Naive thymus-derived CD4-positive, alpha-beta T cell (primary cell): ENCODE measurements at places on chromosomes 1 and 21. TPM values are rescaled to one million over a fixed set of nuclear protein-coding genes. Genes with fewer than 3 reads are reported as not detected.

- H3K4me1 ChIP-seq, result no peaks in the 10 kb centered on the region
- no peak overlapping the region for H3K4me3 ChIP-seq
- no peaks in the 10 kb centered on the region for H3K27me3 ChIP-seq
These were observed 127.0 kb upstream of the VAMP3 start for GRCh38 chr1:7644086-7644485.

GRCh38 chr1:17539118-17539476, 401 bp upstream of the ARHGEF10L start:
- H3K4me1 ChIP-seq, result no peaks in the 10 kb centered on the region
- no peaks in the 10 kb centered on the region for H3K36me3 ChIP-seq
- no peak overlapping the region for H3K4me3 ChIP-seq
- H3K27me3 ChIP-seq, result no peaks in the 10 kb centered on the region

GRCh38 chr1:6509919-6510291, 18.4 kb upstream of the PLEKHG5 start:
- H3K27ac ChIP-seq, result no peak overlapping the region
- H3K36me3 ChIP-seq, result no peaks in the 10 kb centered on the region
- H3K4me1 ChIP-seq, result no peaks in the 10 kb centered on the region

GRCh38 chr1:28297826-28298225, 31.0 kb upstream of the MED18 start:
- no peak for DNase-seq
- no peak overlapping the region for H3K27ac ChIP-seq
- no peaks in the 10 kb centered on the region for H3K27me3 ChIP-seq

DNA sequence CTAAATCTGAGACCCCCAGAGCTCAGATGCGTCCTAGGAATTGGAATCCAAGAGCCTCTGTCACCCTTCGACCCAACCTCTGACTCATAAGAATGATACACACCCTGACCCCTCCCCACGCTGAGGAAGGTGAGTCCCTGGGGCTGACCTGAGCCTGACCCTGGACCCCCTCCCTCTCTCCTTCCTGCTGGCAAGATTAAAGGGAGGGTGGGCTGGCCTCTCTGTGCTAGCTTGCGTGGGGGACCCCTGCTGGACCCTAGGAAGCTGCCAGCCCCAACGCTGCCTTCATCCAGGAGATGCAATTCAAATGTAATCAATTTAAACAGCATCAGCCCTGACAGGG, 627 bp downstream of the PLEKHA6 start:
- no peak overlapping the region for H3K27ac ChIP-seq
- no peaks in the 10 kb centered on the region for H3K36me3 ChIP-seq
- H3K27me3 ChIP-seq, result no peaks in the 10 kb centered on the region

DNA sequence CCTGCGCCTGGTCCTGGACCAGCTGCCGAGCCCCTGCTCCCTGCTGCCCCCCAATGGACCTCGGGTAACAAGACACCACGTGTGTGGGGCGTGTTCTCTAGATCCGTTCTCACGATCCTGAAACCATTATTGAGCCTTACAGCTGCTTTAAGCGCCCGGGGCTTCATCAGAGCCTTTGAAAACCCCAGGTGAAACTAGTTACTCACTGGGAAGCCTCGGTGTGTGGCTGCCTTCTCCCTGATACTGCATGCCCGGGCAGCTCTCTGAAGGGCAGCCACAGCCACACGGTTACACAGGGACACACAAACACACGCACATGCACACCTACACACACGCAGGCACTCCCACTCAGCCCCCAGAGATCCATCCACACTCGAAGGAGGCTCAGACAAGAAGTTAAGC, 5.3 kb downstream of the HES2 start:
- no peak overlapping the region for H3K27ac ChIP-seq
- no peak for DNase-seq
- no peaks in the 10 kb centered on the region for H3K36me3 ChIP-seq
- no peak overlapping the region for H3K4me3 ChIP-seq
- H3K27me3 ChIP-seq, result peaks cover 27% of the 10 kb centered on the region

DNA sequence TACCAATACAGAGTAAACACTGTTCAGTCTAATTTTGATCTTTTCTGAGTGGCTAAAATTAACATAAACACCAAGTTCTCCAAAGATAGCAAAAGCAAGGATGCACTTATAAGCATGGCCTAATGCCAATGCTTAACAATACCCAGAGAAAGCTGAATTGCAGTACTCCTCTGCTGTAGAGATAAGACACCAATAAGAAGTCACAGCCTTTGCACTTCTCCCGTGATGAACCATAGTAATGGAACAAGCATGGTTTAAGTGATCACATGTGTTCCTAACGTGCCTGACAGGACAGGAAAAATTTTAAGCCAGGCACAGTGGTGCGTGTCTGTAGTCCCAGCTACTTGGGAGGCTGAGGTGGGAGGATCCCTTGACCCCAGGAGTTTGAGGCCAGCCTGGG, 5.6 kb downstream of the PRDX1 start:
- H3K4me3 ChIP-seq, result no peak overlapping the region
- no peak overlapping the region for H3K27ac ChIP-seq
- no peak for DNase-seq

GRCh38 chr1:226965581-226966440, 25.7 kb downstream of the COQ8A start:
- no peak overlapping the region for H3K4me3 ChIP-seq
- no peaks in the 10 kb centered on the region for H3K4me1 ChIP-seq
- DNase-seq, result no peak
- no peak overlapping the region for H3K27ac ChIP-seq
- H3K27me3 ChIP-seq, result no peaks in the 10 kb centered on the region

- H3K4me3 ChIP-seq, result no peak overlapping the region
- DNase-seq, result no peak
- no peaks in the 10 kb centered on the region for H3K27me3 ChIP-seq
- no peaks in the 10 kb centered on the region for H3K36me3 ChIP-seq
- H3K4me1 ChIP-seq, result no peaks in the 10 kb centered on the region
These were observed 78.6 kb upstream of the CSF3R start for GRCh38 chr1:36561361-36561724.

- H3K27ac ChIP-seq, result no peak overlapping the region
- H3K4me3 ChIP-seq, result no peak overlapping the region
These were observed 79.8 kb upstream of the CYYR1 start for GRCh38 chr21:26652854-26653253.

DNA sequence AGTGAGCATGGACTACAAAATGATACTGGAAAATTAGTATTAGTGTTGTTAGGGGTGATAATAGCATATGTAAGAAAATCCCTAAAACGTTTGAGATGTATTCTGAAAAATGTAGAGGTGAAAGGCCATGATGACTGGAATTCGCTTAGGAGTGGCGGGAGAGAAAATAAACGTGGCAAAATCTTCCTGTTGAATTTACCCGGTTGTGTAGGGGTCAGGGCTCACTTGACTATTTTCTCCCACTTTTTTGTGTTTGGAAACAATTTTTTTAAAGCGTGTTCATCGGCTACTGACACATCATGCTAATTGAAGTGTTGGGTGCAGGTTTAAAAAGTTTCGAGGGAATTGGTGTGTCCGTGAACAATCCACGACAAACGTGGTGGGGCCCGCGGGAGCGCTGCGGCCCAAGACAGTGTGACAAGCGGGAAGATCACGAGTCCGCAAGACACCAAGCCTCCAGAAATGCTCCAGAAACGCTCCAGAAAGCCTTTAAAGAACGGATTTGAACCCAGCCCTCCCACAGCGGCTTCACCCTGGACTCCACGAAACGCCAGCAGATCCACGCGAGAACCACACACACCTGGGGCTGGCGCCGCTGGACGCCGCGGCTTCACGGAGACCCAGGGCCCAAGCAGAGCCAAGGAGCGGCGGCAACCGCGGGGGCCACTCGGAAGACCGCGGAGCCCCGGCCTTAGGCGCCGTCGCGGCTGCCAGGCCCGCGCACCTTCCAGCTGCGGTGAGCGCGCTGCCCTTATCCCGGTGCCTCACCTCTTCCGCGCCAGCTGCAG, 573 bp downstream of the PSMG1 start:
- H3K36me3 ChIP-seq, result peaks cover 11% of the 10 kb centered on the region
- no peaks in the 10 kb centered on the region for H3K27me3 ChIP-seq
- H3K4me1 ChIP-seq, result peaks cover 9% of the 10 kb centered on the region
- peak overlapping the region; percentile 86 for H3K4me3 ChIP-seq
- H3K27ac ChIP-seq, result peak overlapping the region; percentile 93

- no peaks in the 10 kb centered on the region for H3K36me3 ChIP-seq
- H3K4me3 ChIP-seq, result no peak overlapping the region
- no peak overlapping the region for H3K27ac ChIP-seq
- peaks cover 9% of the 10 kb centered on the region for H3K4me1 ChIP-seq
These were observed 82.3 kb downstream of the DENND1B start for GRCh38 chr1:197692965-197693364.

DNA sequence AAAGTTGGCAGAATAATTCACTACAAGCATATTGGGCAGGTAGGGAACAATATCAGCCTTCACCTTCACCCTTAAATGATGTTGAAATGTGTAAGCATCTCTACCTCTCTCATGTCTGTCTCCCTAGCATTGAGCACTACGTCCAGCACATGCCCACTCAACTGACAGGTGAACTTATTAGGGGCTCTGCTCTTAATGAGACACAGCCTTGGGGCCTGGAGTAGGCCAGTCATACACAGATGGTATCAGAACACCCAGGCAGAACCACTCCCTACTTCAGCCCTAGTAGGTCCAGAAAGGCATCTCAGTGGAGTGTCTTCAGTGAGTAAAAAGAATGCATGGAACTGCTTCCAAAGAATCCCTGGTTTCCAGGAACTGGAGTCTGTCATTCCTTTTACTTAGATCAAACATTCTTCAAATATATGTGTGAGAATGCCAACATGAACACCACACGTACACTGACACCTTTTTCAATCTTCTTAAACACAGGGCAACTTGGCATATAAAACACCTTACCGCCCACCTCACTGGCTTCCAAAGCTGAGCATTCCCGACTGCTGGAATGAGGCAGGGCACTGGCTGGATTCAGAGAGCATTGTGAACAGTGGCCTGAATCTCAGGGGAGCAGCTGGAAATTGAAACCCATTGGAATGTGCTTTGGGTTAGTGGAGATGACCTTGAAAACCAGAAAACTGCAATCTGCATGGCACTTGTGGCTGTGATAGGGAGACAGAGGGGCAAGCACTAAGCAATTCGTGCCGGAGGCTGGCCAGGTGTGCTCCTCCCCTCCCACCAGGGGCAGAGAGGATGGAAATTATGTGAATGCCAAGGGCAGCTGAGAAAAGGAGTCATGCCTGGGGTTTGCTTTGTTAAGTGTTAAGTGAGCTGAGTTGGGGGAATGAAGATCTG, 24.2 kb upstream of the HSD3B1 start:
- H3K27ac ChIP-seq, result no peak overlapping the region
- no peaks in the 10 kb centered on the region for H3K4me1 ChIP-seq
- H3K27me3 ChIP-seq, result no peaks in the 10 kb centered on the region
- H3K4me3 ChIP-seq, result no peak overlapping the region

DNA sequence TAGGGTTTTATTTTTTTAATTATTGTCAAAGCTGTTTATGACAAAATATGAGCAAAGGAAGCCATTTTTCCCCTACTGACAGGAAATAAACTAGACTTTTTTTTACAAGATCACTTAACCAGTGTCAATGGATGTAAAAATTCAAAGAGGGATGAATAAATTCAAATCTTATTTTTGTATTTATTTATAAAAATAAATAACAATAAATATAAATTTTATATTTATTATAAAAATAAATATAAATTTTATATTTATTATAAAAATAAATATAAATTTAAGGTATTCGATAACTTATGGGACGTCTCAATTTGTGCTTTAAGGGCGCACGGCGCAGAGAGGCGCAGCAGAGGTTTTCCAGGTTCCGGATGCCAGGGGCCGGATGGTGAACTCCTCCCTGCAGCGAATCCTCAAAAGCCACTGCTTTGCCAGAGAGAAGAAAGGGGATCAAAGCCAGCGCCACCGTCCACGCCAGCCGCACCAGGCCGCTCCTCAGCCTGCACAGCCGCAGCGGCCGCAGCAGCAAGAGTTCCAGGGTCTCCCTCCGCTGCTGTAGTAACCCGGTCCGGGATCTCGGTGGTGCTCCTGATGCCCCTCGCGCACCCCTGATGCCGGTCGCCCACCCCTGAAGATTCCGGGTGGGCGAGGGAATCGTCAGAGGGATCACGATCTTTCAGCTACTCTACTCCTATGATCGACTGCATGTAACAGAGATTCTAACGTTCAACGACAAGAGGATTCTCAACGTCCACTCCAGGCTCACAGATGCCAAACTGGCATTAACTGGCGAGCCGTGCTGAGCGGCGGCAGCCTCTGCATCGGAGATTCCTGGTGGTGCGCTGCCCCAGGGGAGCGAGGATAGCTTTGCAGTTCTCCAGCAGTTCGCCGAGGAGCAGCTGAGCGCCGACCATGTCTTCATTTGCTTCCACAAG, 28.5 kb upstream of the RLF start:
- H3K4me3 ChIP-seq, result no peak overlapping the region
- no peak for DNase-seq
- no peak overlapping the region for H3K27ac ChIP-seq
- H3K27me3 ChIP-seq, result no peaks in the 10 kb centered on the region
- H3K4me1 ChIP-seq, result no peaks in the 10 kb centered on the region

Gene ITLN2
- not detected for total RNA-seq

Gene C1orf146
- not detected for total RNA-seq

Gene TMEM61
- not detected in 2 replicates for total RNA-seq

Gene SMIM1
- 4.3 TPM for total RNA-seq

Gene KRTAP19-3
- not detected for total RNA-seq

Gene PCAT6
- 1.0 TPM for total RNA-seq
